DND-41 (cell line): ENCODE measurements at places on chromosomes 5 and 9.

- no peak for DNase-seq
- H3K27me3 ChIP-seq: no peaks in the 10 kb centered on the region
- peak overlapping the region; percentile 38 for H3K4me3 ChIP-seq
- peaks cover 28% of the 10 kb centered on the region for H3K4me1 ChIP-seq
- H3K36me3 ChIP-seq: no peaks in the 10 kb centered on the region; the same call in 1 of the 2 replicates
Observed at GRCh38 chr9:26956860-26957233, 635 bp downstream of the IFT74 start.

GRCh38 chr5:88877826-88878225, 5.2 kb downstream of the MEF2C start:
- no peaks in the 10 kb centered on the region for H3K27me3 ChIP-seq
- H3K27ac ChIP-seq: no peak overlapping the region
- no peaks in the 10 kb centered on the region for H3K4me1 ChIP-seq
- H3K4me3 ChIP-seq: no peak overlapping the region
- no peak for DNase-seq

DNA sequence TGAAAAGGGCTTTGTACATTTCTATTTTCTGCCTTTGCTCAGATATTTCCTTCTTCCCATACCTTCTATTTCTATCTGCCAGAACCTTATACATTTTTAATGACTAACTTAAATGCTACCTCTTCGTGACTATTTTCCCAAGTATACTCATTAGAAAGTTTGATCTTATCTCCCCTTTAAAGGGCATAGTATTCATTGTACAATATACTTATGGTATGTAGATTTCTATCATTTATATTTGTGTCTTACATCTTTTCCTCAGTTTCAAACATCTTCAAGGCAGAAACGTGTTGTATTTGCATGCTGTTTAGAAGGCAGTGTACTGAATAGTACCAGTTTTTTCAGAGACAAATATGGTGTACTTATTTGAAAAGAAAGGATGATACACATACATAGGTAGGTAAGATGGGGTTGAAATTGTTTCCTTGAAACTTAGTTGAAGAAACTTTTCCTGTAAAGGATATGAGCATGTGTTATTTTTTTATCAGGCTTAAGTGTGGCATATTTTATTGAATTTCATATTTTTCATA, 518.1 kb upstream of the NUDT12 start:
- no peaks in the 10 kb centered on the region for H3K27me3 ChIP-seq
- H3K36me3 ChIP-seq: no peaks in the 10 kb centered on the region
- no peaks in the 10 kb centered on the region for H3K4me1 ChIP-seq
- DNase-seq: no peak

DNA sequence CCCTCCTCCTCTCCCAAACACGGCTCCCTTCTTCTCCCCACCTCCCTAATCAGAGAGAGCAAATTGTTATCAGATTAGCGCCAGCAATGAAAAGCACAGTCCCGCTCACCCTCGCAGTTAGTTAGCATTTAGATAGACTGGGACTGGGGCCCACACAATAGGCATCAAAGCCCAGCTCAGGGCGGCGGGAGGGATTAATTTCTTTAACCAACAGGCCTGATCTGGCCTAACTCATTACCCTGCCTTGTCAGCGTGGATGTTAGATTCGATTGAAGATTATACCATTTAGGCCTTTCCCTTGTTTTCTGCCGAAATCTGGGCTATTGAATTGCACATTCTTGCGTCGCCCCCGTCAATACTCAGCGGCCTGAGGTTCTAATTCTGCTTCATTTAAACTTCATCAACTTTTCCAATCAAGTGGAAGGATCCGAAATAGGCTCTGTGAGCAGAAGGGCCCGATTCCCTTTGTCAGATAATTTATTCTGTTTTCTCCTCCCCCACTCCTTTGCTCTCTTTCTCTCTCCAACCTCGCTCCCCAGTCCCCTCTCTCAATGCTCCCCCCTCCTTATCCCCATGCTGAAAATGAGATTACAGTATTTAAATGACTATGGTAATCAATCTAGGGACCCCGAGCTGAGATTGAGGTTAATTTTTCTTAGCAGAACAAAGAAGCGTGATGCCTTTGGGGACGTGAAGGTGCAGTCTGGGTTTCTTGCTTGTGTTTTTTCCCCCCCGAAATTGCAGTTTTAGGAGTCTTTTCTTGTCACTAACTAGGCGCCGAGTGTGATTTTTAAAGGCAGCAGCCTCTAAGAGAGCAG, 15.1 kb downstream of the CFAP77 start:
- no peak overlapping the region for H3K27ac ChIP-seq
- H3K36me3 ChIP-seq: no peaks in the 10 kb centered on the region
- no peak for DNase-seq
- H3K27me3 ChIP-seq: peaks cover 37% of the 10 kb centered on the region
